ENCODE measurements at places on chromosomes 5 and 9.

DNA sequence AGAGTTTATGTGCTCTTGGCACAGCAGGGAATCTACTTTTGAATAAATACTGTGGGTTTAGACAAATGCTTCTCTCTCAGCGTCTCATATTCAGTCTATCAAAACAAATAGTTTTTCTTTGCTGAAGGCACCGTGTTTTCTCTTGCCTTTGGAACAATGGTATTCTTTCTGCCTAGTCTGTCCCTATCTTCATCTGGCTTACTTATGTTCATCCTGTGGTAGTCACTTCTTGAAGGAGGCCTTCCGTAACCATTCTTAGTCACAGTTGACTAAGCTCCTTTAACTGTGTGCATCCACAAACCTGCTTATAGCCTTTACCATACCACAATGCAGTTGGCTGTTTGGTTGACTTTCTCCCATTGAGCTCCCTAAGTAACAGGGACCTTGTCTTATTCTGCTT lies 45.9 kb downstream of the LARP1 start:
- no peak for DNase-seq

- no peak for DNase-seq
These were observed 11.6 kb upstream of the ABL1 start for GRCh38 chr9:130823435-130823834.

DNA sequence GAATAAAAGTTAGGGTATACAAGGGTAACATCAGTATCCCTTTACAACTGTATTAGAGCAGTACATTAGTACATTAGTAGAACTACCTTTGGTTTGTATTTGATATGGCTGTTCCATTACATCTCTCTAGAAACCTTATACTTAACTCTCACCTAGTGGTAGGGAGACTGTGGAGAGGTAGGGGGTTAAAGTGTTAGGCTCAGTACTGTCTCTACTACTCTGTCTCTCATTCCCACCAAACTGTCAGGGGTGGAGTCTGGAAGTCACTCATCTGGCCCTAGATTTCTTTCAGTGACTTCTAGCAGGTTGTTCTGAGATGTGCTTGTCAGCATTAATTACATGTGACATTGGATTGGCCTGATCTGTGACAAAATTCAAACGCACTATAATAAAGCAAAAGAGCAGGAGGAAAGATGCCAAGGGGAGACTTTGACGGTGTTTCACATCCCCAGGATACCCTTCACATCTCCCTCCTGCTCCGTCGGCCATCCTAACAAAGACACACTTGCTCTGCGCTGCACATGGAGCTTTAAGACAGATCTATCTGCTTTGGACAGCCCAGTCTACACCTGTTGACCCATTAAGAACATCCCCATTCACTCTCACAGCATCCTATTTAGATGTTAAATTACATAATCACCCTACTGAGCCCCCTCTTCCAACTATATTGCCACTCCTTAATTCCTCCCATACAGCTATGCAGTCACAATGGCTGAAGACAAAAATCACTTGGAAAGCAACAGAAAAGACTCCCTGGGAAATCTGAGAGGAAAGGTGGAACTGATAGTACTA lies 1043.0 kb upstream of the DMAC1 start:
- no peak for DNase-seq

DNA sequence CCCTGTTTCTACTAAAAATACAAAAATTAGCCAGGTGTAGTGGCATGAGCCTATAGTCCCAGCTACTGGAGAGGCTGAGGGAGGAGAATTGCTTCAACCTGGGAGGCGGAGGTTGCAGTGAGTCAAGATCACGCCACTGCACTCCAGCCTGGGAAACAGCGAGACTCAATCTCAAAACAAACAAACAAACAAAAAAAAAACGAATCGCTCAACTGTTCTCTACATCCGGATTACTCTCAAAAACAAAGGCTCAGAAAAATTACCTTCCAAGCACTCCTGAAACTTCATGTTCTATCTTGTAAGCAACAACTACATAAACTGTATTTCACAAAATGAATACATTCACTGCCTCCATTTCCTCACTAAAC lies 14.0 kb downstream of the UBAP2 start:
- no peak for DNase-seq

- no peak for DNase-seq
These were observed 93.3 kb downstream of the KIAA0825 start for GRCh38 chr5:94524841-94525697.

DNA sequence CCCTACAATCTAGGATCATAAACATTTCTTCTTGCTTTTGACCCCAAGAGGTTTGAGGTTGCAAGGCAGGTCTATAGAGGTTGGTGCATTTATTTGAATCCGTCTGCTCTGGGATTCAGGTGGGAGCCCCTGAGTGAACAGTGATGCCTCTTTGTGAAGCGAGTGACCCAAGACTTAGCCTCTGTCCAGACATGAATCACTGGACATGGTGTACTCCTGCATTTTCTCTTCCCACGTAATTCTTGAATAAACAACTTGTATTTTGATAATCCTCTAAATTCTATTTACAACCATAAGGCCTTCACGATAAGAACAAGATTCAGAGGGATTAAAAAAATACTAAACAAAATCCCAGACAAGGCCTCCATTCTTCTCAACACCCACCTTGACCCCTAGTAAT lies 67.5 kb upstream of the PLPP6 start:
- DNase-seq: no peak

GRCh38 chr9:91935066-91935749 lies 14.8 kb downstream of the ROR2 start:
- peak; percentile 46 for DNase-seq

DNA sequence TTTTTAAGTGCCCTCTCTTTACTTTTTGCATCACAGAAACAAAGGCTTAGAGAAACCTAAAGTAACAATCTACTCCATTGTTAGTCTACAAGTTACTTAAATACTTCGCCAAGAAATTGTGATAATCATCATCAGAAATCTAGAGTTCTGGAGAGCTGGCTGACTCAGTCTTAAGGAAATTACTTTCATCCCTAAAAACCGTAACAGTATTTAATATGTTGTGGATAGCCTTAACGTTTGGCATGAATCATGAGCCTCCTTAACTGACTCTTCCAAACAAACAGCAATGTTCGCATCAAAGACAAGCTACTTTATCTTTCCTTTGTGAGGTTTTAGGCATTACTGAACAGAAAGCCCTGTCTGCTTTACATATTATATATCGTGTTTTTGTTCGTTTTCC lies 128.7 kb downstream of the NIPBL start:
- DNase-seq: no peak

GRCh38 chr5:15598294-15598902 lies 98.4 kb downstream of the FBXL7 start:
- no peak for DNase-seq

- DNase-seq: no peak
These were observed 65.9 kb upstream of the C5orf46 start for GRCh38 chr5:147972076-147972840.

DNA sequence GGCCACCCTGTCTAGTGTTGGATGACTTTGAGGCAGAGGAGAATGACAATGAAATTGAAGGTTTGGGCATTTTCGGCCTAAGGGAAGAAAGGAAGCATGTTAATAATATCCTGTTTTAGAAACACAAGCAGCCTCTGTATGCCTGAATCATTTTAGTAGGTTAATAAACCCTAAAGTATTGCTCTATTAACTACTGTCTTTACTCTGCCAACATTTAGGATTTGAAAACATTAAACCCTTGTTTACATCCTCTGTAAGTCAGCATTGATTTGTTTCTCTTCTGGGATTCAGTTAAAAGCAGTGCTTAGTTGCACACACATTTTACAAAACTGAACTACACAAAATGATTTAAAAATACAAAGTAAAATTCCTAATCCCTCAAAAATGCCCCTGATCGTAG lies 358.9 kb downstream of the ARRDC3 start:
- DNase-seq: no peak

DNA sequence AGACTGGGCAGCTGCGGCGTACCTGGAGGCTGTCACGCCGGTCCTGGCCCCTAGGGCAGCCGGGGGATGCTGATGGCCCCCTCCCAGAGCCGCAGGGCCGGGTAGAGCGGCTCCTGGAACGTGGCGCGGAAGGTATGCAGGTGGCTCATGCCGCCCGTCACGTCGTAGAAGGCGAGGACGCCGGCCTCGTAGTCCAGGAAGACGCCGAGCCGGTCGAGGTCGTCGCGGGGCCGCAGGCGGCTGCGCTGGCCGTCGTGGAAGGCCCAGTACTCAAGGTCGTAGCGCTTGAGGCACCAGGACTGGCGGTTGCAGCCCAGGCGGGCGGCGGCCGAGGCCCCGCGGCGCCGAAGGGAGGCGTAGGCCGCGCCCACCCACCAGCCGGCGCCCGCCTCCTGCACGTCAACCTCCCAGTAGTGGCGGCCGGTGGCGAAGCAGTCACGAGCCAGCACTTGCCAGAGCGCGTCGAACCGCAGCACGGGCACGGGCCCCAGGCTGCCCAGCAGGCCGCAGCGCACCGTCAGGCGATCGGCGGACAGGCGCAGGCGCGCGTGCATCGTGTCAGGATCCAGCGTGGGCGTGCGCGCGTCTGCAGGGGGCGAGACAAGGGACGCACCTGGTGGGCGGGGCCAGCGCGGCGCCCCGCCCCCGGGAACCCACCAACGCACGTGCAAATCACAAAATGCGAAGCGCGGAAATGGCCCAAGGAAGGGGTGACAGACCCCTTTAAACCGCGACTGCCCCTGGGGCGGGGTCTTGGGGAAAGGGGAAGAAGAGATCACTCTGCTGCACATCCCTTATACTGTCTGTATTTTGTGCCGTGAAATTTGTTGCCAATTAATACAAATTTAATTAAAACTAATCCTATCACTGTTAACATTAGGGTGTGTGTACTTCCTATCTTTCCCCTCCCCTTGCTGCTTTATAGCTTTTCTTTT lies 31.2 kb downstream of the NANS start:
- DNase-seq: peak; percentile 78

- no peak for DNase-seq
These were observed 237.8 kb downstream of the SEC61B start for GRCh38 chr9:99459919-99460318.

- no peak for DNase-seq
These were observed 35.8 kb downstream of the HINT1 start for GRCh38 chr5:131129306-131129705.

GRCh38 chr5:139131465-139131864 lies 66.7 kb downstream of the SIL1 start:
- no peak for DNase-seq

DNA sequence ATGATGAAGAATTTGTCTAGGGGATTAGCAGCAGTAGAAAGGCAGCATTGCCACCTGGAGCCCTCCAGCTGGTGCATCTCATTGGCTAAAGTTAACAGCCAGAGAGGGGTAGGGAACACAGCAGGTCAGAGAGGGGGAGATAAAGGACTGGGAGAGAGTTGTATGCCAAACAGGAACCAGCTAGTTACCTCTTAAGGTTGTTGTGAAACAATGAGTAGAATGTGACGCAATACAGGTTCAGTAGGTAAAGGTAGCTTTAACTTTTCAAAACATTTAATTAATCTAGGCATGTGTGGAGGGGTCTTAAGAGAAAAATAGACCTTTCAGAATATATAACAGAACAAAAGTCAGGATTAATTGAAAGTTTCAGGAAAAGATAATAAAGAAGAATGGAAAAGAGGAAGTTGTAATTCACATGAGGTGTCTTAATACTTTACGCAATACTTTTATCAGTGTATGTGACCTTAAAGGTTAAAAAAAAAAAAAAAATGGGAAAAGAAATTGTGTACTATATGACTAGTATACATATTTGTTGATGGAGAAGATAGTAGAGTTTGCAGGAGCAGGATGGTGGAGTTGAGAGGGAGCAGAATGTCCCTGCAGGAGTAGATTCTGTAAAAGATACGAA lies 14.3 kb downstream of the FBXO38 start:
- no peak for DNase-seq

DNA sequence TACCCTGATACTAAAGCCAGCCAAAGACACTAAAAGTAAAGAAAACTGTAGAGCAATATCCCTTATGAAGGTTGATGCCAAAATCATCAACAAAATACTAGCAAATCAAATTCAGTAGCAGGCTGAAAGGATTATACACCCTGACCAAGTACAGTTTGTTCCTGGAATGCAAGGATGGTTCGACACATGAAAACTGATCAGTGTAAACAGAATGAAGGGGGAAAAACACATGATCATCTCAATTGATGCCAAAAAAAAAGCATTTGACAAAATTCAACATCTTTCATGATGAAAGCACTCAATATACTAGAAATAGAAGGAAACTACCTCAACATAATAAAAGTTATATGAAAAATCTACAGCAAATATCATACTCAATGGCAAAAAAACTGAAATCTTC lies 43.5 kb upstream of the LRRC14B start:
- DNase-seq: no peak

GRCh38 chr5:82106207-82106606 lies 134.4 kb downstream of the ATG10 start:
- DNase-seq: no peak

DNA sequence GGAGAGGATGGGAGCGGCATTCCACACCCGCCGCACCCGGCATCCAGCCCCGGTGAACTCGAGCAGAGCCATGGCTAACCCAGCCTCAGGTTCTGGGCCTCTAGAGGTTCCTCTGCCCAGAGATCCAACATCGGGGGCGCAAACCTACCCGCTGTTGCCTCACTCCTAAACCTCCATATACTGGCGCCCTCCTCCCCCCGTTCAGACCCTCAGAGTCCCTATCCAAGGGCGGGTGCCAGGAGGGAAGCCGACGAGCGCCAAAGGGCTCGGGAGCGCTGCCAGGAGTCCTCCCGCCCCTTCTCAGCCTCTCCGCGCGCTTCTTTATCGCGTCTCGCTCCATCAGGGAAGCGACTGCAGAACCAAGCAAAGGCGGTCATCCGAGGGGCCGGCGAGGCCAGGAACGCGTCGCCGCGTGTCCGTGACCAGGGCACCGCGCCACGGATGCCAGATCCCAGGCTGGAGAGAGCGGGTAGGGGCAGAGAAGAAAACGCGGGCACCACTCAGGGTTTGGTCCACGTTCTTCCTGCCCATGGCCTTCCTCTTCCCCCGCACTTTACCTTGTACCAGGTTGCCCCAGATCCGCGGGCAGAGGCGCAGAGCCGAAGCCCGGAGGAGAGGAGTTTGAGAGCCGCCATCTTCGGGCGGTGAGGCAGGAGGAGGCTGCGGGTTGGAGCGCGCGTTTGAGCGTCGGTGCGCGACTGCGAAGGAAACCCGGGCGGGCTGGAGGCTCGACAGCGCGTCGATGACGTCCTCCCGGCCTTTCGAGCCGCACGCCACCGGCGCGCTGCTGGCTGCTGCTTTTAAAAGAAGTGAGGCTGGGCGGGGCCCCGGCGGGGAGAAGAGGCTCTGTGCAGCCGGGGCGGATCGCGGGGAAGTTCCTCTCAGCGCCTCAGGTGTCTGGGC lies at the start of gene OXCT1:
OXCT1 (minus strand) TSS at position 702 of the 903 bp plus-strand sequence; CDS start at position 635, 67 bp downstream.
- DNase-seq: peak; percentile 88

DNA sequence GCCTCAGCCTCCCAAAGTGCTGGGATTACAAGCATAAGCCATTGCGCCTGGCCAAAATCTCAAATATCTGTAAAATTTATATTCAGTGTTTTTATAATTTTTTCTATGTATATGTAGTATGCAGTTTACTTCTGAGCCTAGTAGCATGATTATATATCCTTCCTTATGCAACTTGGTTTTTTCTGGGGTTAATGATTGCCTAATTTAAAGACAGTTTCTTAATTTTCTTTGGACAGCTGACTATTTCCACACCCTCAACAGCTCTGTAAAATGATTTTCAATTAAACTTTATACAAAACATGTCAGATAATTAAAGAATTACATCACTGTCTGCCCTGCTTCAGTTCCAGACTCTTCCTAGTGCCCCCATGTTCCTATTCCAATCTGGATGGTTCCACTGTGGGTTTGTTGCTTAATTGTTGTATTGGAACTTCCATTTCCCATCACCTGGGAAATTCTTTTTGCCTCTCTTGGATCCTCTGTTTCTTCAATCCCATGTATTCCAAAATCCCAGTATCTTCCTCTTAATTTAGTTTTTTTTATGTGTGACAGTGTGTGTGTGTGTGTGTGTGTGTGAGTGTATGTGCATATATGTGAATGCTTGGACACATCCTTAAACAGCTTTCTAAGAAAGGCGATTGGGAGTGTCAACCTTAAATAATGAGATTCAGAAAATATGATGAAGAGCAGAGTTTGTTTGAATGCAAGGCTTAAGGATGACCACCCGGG lies 53.2 kb downstream of the C5orf22 start:
- no peak for DNase-seq
